Kidney glomerular epithelial cell (primary cell): ENCODE measurements at places on chromosomes 16 and 17.

DNA sequence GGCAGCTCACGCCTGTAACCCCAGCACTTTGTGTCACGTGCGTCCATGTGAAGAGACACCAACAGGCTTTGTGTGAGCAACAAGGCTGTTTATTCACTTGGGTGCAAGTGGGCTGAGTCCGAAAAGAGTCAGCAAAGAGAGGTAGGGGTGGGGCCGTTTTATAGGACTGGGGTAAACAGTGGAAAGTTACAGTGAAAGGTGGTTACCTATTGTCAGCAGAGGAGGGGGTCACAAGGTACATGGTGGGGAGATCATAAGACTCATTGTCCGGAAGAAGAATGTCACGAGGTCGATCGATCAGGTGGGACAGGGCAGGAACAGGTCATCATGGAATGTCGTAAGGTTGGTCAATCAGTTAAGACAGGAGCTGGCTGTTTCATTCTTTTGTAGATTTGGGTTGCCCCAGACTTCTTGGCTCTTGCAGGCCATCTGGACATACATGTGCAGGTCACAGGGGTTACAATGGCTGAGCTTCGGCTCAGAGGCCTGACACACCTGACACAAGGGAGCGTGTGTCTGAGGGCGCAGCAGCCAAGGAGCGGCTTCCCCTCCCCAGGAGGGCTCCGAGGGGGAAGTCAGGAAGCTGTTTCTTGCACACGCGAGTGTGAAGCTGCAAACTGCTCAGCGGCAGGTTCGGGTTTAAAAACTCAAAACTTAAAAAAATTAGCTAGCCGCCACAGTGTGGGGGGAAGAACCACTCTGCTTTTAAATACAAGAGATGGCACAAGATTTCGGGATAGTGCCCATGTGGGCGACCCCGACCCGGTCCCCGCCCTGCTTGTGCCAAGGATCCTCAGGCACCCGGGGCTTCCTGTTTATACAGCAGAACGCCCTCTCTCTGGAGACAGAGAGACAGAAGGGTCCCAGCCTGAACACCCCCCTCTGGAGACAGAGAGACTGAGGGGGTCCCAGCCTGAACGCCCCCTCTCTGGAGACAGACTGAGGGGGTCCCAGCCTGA, 12.4 kb upstream of the TEX19 start:
- DNase-seq: no peak

DNA sequence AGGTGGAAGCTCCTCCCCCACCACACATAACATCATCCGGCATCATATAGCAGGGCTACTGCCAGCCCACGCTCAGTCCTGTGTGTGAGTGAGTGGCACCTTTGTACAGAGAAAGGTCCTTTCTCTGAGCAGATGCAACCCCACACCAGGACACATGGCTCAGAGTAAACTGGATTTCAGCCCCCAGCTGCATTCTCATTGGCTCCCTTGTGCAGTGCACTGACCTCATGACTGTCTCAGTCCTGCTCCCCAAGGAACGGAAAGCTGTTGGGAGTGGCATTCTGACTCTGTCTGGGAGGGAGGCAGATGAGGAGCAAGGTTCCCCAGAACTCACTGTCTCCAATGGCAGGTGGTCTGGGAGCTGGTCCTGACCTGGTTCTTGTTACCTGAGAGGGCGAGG, 244.1 kb downstream of the PHKB start:
- no peak for DNase-seq

DNA sequence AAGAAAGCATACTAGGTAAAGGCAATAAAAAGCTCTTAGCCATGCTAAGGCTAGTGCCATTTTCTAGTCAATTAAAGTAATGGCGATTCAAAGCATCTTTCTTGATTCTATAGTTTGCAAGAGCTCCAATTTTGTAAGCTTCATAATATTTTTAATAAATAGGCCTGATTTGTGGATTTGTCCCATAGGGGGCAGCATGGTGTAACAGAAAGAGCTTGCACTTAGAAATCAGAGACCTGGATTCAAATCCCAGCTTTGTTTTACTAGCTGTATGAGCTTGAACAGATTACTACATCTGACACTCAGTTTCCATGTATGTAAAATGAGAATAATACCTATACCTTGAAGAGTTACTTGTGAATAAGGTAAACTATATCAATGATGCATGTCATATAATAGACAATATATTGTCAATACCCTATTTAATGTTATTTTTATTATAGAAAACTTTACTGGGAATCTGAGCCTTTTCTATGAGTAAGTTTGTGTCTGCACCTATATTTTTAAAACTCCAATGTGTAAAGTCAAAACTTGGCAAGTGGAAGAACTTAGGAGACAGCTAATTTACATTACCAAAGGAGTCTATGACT, 93.6 kb upstream of the NOG start:
- DNase-seq: no peak

DNA sequence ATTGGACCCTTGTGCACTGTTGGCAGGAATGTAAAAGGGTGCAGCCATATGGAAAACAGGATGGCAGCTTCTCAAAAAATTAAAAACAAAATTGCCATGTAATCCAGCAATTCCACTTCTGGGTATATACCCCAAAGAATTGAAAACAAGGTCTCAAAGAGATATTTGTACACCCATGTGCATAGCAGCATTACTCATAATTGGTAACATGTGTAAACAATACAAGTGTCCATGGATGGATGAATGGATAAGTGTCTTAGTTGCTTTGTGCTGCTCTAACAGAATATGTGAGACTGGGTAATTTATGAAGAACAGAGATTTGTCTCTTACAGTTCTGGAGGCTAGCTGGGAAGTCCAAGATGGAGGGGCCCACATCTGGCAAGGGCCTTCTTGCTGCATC, 3.8 kb upstream of the RUNDC3A start:
- DNase-seq: no peak
